Stimulated activated CD4-positive, alpha-beta T cell treated with anti-CD3 and anti-CD28 coated beads, Interleukin-12 subunit alpha, Interleukin-12 subunit beta, amount 100 ng/mL, for 24 hours (primary cell): ENCODE measurements at places on chromosomes 7 and 10.

DNA sequence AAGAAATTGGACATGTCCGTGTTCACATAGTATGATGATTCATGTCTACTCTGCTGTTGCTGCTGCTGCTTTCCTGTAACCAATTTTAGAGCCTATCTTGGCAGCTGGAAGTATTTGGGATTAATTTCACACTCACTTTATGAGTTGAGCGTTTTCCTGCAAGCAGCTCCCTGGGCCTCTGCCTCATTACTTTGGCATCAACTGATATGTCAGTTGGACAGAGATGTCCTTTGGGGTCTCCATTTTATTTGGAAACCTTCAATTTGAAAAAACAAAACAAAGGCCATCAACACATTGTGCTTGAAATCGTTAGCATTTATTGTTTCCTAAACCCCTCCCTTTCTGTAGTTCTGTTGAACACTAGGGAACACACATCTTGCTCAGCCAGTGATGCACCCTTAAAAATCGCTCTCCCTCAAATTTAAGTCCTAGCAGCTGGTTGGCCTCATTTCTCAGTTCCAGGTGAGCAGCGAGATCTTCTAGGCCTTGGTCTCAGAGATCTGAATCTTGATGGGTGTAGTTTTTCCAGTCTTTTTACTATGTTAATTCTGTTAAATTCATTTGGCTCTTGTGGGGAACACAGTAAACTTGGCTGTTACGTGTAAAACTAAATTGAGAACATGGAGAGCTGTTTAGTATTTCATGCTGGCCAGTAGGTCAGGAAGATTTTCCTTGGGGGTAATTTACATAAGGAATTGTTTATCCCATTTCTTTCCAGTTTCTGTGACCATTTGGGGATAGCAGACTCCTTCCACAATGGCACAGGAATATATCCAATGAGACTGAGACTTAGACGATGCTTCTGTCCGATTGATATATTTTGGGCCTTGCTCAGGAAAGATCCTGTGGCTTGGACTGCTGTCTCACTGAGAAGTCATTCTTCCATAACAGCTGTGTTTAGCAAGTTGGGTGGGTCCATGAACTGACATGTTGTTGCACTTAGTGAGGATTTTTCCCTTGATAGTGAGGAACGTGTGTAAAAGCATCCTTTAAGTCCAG, 371.6 kb downstream of the BBS9 start:
- DNase-seq: no peak

- no peak for DNase-seq
Measured at GRCh38 chr10:76514869-76515268, 1083.4 kb downstream of the LRMDA start.

- no peak for DNase-seq
Measured at GRCh38 chr10:124392626-124393342, 25.9 kb downstream of the OAT start.

GRCh38 chr7:32453341-32454011, 36.7 kb downstream of the LSM5 start:
- DNase-seq: no peak

- no peak for DNase-seq
Measured at GRCh38 chr10:65149878-65150277, 1628.7 kb downstream of the REEP3 start.

DNA sequence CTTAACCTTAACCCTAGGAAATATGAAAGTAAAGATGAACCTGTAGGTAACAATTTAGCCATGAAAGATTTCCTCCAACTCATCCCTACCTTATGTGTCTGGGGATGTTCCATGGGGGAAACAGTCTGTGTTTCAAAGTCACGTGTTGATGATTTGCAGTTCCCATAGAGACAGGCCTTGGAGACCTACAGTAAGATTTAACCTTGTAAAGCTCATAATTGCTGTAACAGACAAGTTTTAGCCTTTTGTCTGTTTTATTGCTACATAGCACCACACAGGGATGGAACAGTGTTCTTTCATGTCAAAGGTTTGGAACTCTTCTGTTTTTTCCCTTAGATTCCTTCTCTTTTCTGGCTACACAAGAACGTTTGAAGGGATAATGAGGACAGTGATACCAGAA, 35.2 kb upstream of the ITGA8 start:
- no peak for DNase-seq

DNA sequence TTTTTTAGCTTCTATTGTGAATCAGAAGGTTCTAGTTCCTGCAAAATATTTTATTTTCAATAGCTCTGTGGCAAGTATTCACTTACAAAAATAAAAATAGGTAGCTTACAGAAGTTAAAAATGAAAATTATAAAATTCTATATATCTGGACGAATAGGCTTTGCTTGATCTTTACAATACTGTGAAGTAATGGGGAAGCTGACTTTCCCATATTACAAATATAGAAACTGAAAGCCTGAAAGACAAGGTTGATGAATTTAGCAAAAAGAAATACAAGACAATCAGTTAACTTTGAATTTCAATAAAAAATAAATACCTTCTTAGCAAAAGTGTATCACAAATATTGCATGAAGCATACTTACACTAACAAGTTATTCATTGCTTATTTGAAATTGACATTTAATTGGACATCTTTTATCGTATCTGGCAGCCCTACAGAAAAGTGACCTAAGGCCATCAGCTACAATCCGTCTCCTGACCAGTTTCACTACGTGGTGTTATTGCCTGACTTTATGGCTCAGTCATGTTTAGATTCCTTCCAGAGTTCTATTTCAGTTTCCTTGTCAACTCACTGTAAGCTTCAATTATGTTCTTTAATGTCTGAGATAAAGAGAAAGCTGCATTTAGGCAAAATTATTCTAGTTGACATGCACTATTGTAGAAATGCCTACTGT, 310.5 kb upstream of the HGF start:
- no peak for DNase-seq

DNA sequence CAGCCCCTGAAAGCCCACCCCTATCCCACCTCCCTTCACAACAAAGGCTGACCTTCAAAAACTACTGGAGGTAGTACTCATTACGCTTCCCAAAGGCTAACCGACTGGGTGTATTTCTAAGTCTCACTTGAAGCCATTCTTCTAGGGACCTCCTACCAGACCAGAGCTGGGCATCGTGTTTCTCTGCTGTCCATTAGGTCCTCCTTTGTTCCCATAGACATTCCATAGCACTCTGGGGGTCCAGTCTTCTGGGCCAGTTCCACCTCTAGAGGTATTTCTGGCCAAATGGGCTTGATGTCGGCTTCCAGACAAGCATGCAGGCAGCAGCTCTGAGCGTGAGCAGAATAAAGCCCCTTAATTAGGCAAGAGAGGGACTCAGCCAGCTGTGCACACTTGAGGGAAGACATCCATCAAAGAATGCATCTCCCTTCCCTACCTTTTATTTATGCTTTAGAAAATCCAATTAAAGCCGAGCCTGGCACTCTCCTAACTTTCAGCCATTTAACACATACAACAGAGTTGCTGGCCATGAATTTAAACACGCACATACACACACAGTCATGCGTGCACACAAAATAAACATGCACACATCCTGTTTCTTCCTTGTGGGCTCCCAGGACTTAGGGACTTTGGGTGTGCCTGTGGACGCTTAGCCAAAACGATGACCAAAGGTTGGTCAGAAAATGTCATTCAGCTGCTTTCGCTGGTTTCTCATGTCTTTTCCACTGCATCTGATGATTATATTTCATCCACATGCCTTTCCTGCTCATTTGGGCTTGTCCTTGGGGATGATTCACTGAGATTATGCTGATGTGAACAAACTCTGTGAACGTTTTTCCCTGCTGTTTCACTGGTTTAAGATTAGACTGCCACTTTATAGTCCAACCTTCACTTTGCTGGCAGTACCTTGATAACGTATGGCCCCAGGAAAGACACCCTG, 362.0 kb upstream of the NFE2L3 start:
- DNase-seq: no peak

DNA sequence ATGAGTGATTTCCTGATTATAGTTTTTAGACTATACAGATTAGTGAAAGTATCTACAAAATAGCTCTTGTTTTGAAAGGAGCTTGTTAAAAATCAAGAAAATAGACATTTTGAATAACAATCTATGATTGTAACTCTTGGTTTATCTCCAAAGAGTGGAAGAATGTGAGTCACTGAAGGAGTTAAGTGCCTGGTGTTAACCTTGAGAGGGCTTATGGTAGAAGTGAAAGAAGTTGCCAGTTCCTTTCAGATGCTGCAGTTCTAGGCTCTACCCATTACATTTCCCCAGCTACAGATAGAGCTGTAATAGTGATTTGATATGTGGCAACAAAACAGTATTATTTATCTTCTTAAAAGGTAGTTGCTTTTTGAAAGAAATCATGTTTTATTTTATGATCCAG, 12.7 kb downstream of the NRBF2 start:
- DNase-seq: no peak
